NCI-H2081 (cell line): ENCODE measurements at places on chromosomes 16 and 17.
A peak's percentile ranks its signal among the peaks of the same experiment; 100 is the strongest.

GRCh38 chr17:7631398-7632380, 1.8 kb downstream of the SHBG start:
- no peak for DNase-seq

GRCh38 chr16:85157813-85158742, 45.8 kb upstream of the CIBAR2 start:
- DNase-seq = no peak

- DNase-seq = peak; percentile 64
Measured at GRCh38 chr17:65750631-65751115, 189.2 kb upstream of the AXIN2 start.

- peak; percentile 14 for DNase-seq
Measured at GRCh38 chr17:36731811-36732210, 130.4 kb downstream of the MRM1 start.

GRCh38 chr17:74325743-74326379, at the start of gene KIF19:
Gene KIF19 (plus strand): TSS chr17:74326226. CDS start chr17:74326350, 124 bp downstream.
- DNase-seq = peak; percentile 45

GRCh38 chr17:45288825-45289224, 26.9 kb upstream of the SPATA32 start:
- peak; percentile 66 for DNase-seq

DNA sequence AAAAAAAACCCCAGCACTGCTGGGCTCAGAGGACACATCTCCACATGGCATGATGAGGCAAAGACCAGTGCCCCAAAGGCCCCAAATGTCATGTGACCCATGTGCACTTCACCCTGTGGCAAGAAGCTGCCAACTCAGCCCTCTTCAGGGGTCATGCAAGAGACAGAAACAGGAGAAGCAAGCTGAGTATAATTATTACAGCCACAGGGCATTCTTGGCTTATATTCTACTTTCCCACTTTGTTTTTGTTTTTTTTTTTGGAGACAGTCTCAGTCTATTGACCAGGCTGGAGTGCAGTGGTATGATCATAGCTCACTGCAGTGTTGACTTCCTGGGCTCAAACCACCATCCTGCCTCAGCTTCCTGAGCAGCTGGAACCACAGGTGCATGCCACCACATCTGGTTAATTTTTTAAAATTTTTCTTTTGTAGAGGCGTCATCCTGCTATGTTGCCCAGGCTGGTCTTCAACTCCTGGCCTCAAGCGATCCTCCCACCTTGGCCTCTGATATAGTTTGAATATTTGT, 32.7 kb upstream of the LITAF start:
- DNase-seq = no peak
